ENCODE measurements at places on chromosomes 12 and 14.

DNA sequence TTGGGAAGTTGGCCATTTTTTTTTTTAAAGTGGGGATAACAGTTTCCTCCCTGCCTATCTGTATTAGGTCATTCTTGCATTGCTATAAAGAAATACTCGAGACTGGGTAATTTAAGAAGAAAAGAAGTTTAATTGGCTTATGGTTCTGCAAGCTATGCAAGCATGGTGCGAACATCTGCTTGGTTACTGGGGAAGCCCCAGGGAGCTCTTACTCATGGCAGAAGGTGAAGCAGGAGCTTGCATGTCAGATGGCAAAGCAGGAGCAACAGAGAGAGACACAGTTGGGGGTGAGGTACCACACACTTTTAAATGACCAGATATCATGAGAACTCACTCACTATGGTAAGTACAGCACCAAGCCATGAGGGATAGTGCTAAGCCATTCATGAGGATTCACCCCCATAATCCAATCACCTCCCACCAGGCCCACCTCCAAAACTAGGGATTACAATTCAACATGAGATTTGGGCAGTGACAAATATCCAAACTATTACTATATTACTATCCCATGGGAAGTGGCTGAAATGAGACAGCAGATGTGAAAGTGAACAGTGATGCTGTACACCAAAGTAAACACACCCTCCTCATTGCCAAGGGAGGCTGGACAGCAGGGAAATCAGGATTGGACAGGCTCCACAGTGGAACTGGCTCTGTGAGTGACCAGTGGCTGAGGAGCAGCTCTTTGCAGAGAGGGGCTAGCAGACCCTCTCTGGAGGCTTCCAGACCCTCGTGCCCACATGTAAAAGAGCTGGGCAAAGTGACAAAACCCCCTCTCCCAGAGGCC is 40.5 kb downstream of the CRACR2A start:
- DNase-seq, result no peak

- no peak for DNase-seq
These were observed 1242.2 kb upstream of the TMEM132C start for GRCh38 chr12:127024791-127025190.

DNA sequence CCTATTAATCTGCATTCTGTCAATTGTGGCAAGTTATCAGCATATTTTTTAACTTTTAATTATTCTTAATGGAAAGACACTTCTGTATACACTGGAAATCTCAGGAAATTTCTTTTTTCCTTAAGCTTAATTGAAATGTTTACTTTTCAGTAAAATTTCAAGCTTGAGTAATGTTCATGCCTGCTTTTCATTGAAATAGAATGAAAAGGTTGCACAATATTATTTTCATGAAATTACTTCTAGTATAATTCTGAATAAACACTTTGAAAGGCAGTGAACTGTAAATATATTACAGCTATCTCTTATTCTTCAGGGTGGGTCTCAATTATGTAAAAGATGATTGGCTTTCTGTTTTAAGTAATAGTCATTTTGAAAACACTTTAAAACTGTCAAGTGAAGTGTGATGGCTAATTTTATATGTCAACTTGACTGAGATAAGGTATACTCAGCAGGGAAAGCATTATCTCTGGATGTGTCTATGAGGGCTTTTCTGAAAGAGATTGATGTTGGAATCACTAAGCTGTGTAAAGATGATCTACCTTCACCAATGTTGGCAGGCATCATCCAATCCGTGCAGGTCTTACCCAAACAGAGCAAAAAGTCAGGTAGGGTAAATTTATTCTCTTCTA is 29.9 kb downstream of the CLEC2D start:
- DNase-seq, result no peak

DNA sequence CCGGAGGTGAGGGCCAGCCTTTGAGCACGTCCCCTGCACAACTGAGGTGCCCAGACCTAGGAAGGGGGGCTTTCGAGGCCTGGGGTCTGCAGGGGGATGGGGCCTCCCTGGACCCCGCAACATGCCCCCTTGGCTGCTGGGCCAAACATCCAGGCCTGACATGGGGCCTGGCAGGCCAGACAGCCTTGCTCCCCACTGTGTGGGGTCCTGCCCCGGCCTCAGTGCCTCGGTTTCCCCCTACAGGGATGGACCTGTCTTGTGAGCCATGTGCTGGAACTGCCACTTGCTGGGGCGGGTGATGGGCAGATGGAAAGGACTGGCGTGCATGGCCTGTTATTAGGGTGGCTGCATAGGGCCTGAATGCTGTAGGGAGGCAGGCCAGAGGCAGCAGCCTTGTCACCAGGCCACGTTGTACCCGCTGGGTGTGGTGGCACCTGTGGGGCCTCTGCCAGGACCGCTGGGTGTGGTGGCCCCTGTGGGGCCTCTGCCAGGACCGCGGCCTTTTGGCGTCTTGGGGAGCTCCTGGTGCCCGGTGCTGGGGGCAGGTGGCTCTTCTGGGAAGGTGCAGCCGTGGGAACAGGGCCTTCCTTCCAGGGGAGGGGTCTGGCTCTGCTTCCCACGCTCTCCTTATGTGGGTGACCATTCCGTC is 20.4 kb downstream of the ASPG start:
- DNase-seq, result no peak

DNA sequence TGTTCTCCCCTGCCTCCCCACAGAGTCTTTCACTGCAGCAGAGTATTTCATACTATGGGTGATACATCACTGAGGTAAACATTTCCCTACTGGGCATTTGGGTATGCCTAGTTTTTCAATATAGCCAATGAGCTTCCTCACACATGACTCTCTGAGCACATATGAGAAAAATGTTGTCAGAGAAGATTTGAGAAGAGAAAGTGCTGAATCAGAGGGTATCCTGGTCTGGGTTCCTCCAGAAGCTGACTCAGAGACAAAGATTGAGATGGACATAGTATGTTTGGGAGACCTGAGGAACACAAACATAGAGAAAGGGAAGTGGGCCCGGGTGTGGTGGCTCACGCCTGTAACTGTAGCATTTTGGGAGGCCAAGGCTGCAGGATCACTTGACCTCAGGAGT is 12.6 kb downstream of the SLC8B1 start:
- no peak for DNase-seq

- no peak for DNase-seq
These were observed 15.7 kb downstream of the MDM2 start for GRCh38 chr12:68823696-68824095.

DNA sequence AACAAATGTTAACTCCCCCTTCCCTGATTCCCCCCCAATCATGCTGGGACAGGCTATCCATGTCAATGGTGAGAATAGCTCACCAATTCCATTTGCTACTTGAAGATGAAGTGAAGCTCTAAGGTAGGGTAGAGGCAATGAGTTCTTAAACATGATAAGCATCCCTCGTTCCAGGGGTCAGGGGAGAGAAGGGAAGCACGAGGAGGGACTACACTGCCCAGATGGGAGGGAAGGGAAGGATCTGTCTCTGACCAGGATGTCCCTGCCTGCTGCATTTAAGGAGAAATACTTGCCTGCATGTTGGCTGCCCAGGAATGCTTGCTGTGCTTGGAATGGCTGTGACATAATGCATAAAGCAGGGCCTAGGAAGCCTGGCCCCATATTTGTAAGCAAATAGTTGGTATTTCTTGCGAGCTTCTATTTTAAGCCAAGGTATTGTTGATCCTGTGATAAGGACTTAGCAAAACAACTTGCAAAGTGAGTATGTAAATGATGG is 155.1 kb downstream of the CEP83 start:
- no peak for DNase-seq

- DNase-seq, result no peak
These were observed 7.7 kb downstream of the CAPS2 start for GRCh38 chr12:75322464-75322863.

DNA sequence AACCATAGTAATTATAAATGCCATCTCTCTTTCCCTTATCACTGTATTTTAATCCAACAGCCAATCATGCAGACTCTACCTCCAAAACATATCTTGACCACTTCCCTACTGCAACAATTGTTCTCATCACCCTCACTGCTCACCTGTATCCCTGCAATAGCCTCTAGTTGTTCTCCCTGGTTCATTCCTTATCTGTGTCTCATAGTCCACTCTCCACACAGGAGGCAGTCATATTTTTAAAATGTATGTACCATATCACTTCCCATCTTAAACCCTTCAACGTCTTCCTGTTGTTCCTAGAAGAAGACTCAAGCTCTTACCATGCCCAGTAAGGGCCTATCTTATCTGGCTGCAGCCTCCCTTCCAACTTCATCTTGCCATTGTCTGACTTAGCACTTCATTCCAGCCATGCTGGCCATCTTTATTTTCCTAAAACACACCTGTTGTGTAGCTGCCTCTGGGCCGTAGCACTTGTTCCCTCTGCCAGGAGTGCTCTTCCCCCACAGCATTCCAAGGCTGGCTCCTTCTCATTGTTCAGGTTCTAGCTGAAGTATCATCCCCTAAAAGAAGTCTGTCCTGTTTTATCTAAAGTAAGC is 27.8 kb upstream of the BHLHE41 start:
- no peak for DNase-seq
